ENCODE measurements at places on chromosomes 2 and 18.

DNA sequence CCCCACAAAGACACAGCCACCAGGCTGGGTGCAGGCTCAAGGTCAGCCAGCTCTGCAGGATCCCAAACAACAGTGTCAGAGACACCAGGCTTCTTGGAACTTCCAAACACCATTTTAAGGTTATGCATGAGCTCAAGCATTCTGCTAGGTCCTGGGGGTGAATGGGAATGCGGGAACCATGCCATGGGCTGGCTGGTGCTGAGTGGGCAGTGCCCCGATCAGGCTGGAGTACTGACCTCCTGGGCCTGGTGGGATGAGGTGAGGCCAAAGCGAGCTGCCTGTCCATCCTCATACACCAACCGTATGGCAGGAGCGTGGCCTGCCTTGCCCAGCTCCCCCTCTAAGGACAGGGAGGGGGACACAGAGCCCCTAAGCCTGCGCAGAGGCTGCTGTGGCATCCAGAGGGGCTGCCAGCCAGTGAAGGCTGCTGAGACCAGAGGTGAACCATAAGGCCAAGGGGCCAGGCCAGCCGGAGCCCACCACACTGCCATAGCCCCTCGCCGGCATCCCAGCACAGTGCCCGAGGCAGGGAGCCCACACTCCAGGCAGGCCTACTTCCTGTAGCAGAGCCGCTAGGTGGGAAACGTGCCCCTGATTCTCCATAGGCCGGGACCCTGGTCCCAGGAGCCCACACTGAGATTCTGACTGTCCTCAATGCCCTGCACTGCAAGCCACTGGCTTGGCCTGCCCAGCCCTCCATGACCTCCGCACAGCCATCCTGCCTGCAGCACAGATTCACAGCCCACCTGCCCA lies 135.0 kb downstream of the HDAC4 start:
- DNase-seq, result no peak

DNA sequence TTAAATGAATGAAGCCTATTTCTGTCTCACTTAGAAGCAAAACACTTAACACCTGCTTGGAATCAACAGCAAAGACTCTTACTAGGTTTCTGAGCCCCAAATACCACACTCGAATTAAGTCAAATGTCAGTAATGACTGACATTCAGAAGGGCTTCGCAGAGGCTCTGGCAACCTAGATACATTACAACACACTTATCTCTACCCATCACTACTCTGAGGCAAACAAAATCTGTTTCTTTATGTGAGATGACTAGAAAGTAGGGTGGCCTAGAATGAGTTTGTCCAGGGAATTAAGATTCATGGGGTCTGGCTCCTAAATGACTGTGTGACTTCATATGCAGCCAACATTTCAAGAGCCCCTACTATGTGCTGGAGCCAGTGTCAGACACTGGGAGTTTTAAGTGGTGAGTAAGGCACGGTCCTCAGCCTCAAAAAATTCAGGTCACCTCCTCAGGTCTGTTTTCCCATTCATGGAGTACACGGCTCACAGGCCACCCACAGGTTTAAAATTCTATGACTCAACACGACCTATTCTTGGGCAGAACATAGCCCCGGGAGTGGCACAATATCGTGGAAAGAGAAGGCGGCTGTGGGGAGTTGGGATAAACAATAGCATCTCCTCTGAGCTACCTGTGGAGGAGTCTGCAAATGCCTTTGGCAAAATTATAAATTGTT lies 150.3 kb upstream of the ZFP36L2 start:
- DNase-seq, result no peak

GRCh38 chr2:140734992-140735391 lies 1395.8 kb downstream of the LRP1B start:
- DNase-seq, result no peak

DNA sequence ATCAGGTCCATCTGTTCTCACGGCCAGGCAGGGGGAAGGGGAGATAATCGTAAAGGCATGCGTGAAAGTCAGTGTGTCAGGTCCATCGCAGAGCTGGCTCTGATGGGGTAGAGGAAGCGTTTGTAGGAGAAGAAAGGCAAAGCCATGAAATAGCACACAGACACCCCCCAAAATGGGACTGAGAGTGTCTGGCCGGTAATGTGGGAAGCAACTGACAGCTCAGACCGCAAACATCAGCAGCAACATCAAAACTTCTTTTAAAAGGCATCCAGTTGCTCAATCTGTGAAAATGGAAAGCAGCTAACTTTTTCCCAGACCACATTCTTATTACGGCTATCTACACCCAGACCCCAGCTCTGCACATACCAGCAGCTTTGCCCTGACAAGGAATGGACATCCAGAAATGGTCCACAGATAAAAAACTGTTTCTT lies 232.6 kb downstream of the EN1 start:
- DNase-seq, result no peak

DNA sequence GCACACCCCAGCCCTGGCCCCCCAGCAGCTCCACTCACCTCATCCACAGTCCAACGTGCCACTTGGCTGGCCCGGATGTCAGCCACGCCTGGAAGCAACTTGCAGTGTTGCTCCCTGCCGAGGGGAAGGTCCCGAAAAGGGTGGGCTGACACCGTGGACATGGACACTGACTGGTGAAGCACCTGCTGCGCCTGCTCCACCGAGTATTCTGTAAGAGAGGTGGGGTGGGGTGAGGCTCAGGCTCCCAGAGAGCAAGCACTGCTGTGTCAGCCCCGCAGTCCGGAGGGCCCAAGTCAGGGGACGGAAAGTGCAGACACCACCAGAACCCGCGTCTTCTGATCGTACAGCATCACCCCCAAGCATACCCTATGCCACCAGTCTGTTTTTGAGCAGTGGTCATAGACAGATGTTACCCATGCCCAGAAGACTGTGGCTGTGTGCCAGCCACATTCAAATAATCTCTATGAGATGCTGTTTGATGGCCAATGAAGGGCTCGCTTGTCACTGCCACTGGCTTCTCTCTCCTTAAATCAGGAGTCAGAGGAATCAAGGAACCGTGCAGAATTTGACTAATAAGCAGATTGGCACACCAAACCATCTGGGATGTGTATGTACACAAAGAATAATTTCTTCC lies 74.2 kb upstream of the TMEM200C start:
- no peak for DNase-seq

- no peak for DNase-seq
Observed at GRCh38 chr2:121345887-121346286, 60.9 kb upstream of the TFCP2L1 start.

DNA sequence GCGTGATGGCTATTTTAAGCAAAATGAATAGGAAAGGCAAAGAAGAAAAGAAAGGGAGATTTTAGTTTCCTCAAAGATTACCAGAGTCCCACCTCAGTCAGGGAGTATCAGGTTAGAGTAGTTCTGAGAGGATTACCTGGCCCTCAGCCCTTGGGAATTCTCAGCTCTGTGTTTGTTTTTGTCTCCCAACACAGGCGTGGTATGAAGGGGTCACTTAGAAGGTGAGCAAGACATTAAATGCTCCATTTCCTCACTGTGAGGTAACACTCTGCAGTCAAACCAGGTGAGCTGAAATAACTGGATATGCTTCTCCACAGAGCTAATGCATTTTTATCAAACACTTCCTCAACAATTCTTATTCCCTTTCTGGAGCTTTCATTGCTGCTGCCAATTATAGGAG lies 232.2 kb downstream of the IKZF2 start:
- no peak for DNase-seq

- no peak for DNase-seq
Observed at GRCh38 chr2:29808321-29808720, 113.1 kb downstream of the ALK start.

- no peak for DNase-seq
Observed at GRCh38 chr2:237294460-237294859, 119.5 kb downstream of the COL6A3 start.

- DNase-seq, result no peak
Observed at GRCh38 chr2:205169464-205169863, 512.8 kb upstream of the NRP2 start.

- no peak for DNase-seq
Observed at GRCh38 chr18:6979954-6980353, 137.6 kb downstream of the LAMA1 start.

- no peak for DNase-seq
Observed at GRCh38 chr2:58895857-58896256, 654.7 kb upstream of the FANCL start.

GRCh38 chr18:23710068-23710527 lies 20.8 kb downstream of the LAMA3 start:
- DNase-seq, result no peak

DNA sequence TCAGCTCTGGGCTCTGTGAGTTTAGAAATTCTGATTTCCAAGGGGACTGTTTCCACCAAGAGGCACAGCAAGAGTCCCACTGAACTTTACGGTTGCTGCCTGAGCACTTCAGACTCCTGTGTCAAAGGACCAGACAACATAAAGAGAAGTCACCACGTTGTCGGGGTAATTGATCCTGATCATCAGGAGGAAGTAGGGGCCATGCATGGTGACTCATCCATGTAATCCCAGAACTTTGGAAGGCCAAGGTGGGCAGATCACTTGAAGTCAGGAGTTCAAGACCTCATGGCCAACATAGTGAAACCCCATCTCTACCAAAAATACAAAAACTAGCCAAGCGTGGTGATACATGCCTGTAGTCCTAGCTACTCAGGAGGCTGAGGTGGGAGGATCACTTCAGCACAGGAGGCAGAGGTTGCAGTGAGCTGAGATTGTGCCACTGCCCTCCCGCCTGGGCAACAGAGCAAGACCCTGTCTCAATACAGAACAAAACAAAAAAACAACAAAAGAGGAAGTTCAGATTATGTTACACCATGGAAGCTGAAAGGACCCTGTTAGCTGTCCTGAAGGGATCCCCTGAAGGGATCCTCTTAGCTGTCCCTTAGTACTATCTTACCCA lies 9.4 kb upstream of the ASXL2 start:
- no peak for DNase-seq

- DNase-seq, result no peak
Observed at GRCh38 chr2:109231996-109232705, 103.1 kb downstream of the SH3RF3 start.

GRCh38 chr2:187655001-187655400 lies 100.8 kb upstream of the TFPI start:
- DNase-seq, result no peak

- no peak for DNase-seq
Observed at GRCh38 chr2:232473467-232473890, 14.2 kb downstream of the ECEL1 start.

DNA sequence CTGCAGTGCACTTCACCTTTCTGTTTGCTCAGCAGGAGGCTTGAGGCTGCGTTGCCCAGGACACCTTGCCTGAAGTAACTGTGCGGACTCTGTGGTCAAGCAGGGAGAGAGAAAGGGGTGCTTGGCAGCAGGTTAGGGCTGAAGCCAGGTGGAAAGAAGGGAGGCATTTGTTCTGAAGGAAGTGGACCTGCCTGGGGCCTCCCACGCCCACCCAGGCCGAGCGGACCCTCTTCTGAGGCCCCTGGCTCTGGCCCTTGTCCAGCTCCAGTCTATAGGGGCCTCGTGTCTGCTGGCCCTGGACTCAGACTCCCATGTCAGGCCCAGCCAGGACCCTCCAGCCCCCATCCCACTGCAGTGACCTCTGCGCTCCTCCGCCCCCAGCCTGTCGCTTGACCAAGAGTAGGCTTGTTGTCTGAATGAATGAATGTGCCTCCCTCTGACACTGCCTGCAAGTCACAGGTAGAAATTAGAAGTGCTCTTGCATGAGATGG lies 2.5 kb downstream of the SNED1 start:
- no peak for DNase-seq

DNA sequence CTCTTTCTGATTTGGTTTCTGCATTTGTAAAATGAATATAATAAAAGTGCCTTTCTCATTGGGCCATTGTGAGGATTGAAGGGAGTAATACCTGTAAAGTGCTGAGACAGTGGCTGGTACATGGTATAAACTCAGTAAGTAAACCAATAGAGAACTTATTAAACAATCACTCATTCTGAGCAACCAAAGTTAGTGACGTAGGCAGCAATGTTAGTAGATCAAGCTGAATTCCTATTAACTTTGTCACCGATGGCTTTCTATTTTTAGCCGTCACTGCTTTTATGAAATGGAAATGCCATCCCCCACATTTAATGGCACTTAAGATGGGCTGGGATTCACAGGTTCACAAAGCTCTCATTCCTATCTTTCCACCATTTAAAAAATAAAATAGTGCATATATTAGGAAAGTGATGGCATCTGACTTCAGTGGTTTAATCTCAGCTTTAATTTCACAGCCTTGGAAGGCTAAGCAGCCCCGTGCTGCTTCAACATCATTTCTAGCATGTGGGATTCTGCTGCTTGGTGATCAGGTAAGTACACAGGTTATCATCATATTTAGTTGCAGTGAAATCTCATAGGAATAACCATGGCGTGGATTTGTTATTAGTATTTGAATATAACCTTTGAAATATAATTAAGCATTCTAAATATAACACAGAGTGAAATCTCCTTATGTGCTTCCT lies 17.6 kb upstream of the PPP4R1 start:
- DNase-seq, result peak; percentile 67

- DNase-seq, result no peak
Observed at GRCh38 chr18:46770708-46771107, 13.9 kb upstream of the ST8SIA5 start.

DNA sequence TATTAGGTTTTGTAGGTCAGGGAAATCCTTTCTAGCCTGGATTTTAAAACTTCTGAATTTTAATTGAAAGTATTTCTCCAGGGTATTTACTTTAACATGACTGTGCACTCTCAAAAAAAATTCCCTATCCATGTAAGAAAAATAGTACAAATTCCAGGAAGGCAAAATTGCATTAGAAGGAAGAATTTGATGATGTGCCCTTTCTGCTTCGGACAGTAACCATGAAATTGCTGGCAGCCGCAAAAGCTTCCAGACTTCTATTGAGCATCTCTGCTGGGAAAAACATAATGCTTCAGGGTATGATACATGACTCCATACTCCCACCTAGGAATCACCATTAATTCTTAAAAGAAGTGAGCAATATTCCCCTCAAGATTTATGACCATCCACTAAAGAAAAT lies 17.2 kb upstream of the KLF7 start:
- no peak for DNase-seq

DNA sequence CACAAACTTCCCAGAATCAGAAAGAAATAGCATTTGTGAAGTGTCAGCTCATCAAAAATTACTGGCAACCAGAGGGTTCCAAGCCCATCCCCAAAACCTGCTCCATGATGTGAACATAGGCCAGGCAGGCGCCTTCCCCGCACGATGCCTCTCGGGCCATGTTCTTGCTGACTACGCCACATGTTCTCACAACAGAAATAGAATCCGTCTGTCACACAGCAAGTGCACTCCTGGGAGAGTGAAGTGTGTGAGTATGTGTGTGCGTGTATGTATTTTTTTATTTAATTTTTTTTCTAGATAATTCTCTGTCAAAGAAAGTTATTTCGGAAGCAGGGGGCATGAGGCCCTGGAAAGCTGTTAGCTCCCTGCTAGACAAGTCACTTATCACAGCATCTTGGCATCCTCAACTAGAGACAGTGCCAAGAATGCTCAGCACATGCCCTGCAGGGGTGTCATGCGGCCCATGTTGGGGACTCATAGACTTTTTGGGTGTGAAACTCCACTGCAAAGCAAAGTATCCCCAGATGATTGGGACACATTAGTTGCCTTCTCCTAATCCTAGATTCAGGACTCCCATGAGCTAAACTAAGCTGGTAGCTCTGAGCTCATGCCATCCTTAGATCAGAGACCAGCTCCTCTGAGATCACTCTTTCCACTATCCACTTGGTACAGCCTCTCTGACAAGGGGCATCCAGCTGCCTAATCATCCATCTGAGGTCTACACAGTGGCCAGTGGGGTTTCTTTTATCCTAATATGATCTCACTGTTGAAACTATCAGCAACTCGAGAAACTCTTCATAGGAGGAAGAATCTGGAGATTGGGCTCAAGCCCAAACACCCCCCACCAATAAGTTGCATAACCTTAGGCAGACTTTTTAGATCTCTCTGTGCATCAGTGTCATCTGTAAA lies 53.2 kb upstream of the CYRIA start:
- DNase-seq, result no peak

Measured in AG04450 (cell line).